ENCODE measurements at places on chromosomes 11 and 22.
A peak's percentile ranks its signal among the peaks of the same experiment; 100 is the strongest.

- DNase-seq, result no peak
Observed at GRCh38 chr22:49364398-49364797, 463.3 kb downstream of the BRD1 start.

DNA sequence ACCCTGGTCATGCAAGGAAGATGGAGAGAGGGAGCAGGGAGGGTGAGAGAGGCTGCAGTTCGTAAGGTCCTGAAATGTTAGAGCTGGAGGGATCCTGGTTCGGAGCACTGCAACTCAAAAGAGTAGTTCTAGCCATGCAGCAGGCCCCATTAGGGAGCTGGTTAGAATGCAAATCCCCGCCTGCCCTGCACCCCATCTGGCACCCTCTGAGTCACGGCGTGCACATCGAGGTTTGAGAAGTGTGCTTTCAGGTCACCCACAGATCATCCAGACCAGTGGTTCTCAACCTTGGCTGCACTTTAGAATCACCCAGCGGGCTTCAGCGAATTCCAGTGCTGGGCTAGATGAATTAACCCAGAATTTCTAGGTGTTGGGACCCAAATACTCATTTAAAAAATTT lies 48.2 kb downstream of the ST3GAL4 start:
- DNase-seq, result peak; percentile 32

DNA sequence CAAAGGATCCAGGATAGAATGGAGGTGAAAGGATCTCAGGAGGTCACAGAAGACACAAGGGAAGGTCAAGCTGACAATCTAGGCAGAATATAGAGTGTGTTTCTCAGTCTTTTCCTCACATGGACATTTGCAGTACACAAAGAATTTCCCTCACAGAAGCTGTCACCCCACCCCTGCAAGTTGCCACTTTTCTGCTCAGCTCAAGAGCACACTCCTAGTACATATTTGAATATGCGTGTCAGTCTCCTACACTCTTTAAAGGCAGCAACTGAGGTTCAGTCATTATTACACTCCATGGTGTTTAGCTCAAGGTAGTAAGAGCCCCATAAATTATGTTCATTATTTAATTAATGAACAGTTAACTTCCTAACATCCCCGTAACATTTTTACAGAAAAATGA lies 59.1 kb downstream of the ETS1 start:
- no peak for DNase-seq

DNA sequence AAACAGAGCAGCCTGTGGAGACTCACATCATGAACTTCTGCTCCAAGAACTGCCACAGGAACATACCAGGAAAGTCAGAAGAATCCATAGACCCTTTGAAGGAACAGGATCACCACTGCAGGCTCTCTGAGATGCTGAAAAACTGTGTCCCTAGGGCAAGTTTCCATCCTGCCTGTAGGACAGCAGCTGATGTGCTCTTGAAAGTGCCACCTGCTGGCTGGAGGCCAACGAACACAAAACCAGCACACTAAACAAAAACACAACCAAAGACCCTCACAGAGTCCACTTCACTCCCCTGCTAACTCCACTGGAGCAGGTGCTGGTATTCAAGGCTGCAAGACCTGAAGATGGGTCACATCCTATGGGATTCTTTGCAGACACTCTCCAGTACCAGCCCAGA lies 12.0 kb upstream of the NXPE1 start:
- no peak for DNase-seq

DNA sequence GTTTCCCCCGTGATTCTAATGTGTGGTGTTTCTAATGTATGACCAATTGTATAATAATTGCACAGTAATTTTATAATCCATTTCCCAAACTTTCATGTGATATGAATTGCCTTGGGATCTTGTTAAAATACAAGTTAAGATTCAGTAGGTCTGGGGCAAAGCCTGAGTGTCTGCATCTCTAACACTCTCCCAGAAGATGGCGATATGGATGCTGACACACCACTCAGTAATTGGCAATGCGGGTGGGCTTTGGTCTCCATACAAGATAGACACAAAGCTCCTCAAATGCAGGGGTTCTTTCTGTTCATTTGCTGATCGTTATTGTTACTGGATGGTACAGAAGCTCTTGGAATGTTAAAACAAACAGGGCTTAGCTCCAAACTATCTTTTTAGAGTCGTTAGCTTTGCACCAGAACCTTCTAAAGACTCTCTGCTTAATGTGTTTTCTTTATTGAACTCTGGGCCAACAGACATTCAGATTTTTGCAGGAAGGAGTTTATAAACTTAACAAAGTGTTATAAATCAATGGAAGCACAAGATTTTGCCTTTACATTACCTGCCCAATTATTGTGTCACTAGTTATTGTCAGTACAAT lies 45.4 kb upstream of the ANO3 start:
- DNase-seq, result peak; percentile 27

GRCh38 chr11:46341454-46341853 lies 5.8 kb upstream of the DGKZ start:
- DNase-seq, result no peak

- DNase-seq, result no peak
Observed at GRCh38 chr11:9112075-9112474, 20.7 kb upstream of the SCUBE2 start.

- DNase-seq, result peak; percentile 49
Observed at GRCh38 chr11:22304337-22304961, 33.7 kb upstream of the SLC17A6 start.

DNA sequence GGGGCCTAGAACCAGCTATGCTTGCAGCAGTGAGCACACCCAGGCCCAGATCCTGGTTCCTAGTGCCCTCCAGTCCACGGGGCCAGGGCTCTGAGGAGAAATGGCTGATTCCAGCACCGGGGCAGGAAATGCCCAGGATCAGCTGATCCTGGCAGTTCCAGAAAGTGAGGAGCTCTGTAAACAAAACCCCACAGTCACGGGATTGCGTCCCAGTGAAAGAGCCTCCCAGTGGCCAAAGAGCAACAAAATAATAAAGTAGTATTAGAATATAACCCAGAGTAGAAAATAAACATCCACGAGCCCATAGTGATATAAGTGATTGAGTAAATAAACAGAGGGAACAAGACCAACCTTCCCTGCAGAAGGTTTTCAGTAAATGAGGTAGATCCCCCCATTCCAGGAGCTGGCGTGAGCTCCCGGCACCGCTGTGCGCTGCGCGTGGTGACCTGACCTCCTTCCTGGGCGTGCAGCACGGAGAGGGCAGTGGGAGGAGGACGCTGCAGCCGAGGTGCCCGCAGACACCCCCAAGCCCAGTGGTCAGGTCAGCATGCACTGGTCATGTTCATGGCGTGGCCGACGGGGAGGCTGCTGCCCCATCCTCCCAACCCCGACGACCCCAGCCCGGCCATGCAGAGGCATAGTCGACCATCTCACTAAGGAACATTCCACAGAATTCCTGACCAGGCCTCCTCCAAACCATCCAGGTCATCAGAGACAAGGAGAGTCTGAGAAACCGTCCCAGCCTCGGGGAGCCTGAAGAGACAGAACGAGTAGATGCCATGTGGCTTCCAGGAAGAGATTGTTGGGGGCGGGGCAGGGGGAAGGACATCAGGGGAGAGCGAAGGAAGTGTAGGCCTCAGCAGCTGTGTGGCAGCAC lies 19.8 kb downstream of the PTDSS2 start:
- DNase-seq, result peak; percentile 46

DNA sequence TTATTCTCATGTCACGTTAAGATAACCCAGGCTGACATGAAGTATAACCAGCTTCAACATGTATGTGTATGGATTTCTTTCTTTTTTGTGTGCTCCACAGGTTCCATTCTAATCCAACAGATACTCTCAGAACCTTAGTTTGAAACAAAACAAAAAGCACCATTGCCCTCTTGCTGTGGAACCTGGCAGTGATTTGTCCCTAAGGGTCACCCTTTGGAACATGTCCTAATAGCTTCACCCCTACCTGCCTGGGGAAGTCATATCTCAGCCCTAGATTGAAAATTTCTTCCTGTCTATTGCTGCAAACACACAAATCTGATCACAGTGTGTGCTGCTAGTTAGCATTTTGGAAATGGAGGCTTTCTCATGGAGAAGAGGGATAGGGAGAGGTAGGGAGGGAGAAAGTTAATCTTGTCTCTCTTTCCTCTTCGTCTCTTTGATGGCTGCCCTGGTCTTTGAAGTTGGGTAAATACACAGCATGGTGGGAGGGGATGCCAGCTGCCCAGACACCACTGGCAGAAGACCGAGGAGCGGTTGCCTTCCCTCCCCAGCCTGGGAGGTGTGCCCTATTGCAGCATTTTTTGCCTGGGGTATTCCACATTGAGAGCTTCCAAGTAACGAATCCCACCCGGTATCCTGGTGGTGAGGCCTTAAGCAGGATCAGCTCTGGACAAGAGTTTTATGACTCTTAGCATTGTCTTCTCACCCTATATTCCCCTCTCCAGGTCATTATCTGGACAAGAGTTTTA lies 11.6 kb upstream of the CADM1 start:
- no peak for DNase-seq

DNA sequence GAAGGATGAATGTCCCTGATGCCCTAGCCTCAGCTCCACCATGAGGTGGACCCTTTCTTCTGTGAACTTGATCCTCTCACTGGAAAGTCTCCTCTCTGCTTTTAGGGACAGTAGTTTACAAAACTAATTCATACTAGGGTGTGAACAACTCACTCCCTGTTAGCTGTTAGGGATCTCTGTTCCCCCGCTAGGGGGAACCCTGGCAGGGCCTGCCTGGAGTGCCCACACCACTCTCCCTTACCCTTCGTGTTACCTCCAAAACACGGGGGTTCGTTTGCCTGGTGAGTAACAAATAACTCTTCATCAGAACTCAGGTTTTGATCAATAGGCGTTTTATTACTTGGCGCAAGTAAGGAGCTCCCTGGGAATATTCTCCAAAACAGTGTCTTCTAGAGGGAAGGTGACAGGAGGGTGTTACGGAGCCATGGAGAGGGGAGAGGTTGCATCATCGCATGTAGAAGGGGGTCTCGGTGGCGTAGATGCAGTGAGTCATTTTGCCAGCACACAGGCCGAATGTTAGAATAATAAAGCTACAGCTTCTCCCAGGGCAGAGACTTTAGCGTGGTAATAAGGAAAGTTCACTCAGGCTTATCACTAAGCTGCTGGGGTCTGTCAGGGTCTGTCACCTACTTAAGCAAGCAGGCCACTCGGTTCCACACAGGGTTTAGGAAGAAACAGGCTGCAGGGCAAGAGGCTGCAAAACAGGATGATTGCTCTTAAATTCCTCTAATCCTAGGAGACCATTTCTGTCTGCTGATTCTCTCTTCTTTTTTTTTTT lies 45.8 kb downstream of the C11orf96 start:
- no peak for DNase-seq

DNA sequence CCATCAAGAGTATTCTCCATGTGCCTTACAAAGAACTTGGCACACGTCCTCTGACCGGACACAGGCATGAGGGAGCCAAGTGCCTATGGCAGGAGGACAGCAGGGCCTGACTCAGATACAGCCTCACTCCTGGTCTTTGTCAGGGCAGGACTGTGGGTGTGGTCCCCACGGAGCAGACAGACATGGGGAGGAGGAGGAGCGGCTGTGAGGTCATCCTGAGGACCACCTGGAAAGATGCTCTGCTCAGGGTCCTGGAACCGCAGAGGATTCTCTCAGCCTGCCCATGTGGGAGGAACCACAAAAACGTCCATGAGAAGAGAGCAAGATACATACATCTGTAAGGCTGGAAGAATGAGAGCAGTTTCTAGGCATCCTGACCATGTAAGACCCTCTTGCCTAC lies 576.3 kb downstream of the BRD1 start:
- DNase-seq, result no peak

DNA sequence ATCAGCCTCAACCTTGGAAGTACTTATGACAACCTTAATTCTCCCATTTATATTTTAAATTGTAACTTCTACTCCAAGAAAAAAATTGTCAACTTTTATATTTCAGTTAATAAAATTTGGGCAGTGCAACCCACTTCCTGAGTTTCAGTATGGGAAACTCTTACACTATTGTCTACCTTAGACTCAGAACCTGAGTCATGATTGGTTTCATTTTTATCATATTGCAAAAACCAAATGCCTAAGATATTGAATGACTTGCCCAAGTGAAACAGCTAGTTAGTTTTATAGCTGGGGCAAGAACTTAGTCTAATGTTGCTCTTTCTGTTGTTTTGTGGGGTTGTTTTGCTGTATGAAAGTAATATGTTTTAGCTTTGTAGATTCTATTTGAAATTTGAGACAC lies 334.0 kb upstream of the ARHGAP42 start:
- DNase-seq, result peak; percentile 61

- no peak for DNase-seq
Observed at GRCh38 chr11:12273618-12273995, 103.8 kb upstream of the PARVA start.

DNA sequence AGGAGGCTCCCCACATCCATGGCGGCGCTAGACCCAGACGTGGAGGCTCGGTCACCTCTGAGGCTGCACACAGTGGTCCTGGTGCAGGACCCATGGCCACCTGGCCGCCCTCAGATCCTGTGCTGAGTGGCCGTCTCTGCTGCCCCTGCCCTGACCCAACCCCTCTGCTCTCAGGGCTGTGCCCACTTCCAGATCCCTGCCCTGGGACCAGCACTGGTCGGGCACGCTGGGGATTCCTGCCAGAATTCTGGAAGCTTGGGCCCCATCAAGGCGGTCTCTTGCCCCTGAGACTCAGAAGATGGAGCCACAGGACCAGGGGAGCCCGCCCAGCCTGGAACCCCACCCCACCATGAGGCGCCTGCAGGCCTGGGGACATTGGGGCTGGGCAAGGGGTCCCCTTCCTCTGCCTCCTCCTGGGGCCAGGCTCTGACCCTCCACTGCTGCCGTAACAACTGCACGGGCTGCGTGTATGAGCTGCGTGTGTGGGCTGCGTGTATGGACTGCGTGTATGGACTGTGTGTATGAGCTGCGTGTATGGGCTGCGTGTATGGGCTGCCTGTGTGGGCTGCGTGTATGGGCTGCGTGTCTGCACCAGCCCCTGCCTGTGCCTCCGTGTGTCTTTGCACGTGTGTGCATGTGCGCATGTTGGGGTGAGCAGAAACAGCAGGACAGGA lies 48.7 kb downstream of the IGLL1 start:
- DNase-seq, result no peak

GRCh38 chr11:16350125-16350524 lies 6.2 kb downstream of the SOX6 start:
- no peak for DNase-seq

DNA sequence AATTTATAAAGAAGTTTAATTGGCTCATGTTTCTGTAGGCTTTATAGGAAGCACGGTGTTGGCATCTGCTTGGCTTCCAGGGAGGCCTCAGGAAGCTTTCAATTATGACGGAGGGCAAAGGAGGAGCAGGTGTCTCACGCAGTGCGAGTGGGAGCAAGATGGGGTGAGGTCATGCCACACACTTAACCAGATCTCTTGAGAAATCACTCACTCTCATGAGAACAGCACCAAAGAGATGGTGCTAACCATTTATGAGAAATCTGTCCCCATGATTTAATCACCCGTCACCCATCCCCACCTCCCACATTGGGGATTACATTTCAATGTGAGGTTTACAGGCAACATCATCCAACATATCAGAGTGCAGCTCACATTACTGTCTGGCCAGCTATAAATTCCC lies 103.5 kb downstream of the ARHGAP8 start:
- DNase-seq, result no peak
